ENCODE measurements at places on chromosomes 2 and 18.

DNA sequence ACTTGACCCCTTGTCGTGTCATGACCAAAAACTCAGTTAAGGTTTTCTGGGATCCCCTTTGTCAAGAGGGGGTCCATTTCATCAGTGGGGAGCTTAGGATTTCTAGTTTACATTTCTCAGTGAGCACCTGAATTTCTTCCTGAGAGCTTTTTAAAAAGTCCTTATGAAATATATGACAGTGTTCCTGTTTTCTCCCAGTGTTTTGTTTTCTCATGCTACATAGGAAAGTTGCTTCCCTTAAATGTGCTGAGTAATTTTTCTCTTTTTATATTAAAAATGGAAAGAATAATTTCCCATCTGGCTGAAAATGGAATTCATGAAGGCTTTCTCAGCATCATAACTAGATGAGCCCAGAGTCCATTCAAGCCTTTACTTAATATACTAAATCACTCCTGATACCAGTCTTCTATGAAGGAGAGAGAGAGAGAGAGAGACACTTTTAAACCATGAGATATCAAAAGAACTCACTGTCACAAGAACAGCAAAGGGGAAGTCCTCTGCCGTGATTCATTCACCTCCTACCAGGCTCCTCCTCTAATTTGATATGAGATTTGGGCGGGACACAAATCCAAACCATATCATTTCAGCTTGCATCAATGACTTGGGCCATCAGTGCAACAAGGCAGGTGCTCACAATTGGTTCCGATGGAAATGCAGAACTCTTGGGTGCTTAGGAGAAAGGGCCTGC, 61.1 kb downstream of the XRCC5 start:
- DNase-seq: no peak

DNA sequence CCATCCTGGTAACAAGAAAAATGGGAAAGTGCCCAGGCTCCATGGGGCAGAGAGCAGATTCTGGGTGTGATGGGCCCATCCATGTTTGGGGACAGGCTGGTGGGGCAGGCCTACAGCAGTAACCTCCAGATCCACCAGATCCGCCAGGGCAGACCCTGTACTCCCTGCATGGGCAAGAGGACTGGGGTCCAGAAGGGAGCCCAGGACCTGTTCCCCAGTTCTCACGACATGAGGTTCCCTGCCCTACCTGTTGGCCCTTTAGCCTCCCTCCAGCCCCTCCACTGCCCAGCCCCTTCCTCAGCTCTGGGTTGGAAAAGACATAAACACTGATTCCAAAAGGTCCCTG, 38.7 kb downstream of the EMX1 start:
- DNase-seq: no peak

- DNase-seq: no peak
Observed at GRCh38 chr18:79566771-79567431, 112.7 kb upstream of the CTDP1 start.

DNA sequence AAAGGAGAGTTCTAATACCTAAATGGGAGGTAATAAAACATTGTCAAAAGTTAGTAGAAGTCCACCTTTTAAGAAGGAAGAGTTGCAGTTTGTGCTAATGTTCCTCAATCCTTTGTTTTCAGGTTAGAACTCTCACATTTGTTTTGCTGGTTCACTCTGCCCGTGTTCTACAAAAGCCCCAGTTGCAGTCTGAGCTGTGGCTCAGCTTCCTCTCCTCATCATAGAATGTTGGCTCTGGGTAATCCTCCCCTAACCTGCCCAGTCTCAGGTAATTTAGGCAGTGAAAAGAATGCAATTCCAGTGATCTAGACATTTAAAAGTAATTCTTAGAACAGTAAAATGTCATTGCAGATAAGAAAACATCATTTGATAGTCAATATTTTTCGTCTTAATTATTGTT, 1410.4 kb upstream of the ZEB2 start:
- DNase-seq: no peak

- no peak for DNase-seq
Observed at GRCh38 chr18:48785091-48785614, 165.6 kb downstream of the SMAD7 start.

DNA sequence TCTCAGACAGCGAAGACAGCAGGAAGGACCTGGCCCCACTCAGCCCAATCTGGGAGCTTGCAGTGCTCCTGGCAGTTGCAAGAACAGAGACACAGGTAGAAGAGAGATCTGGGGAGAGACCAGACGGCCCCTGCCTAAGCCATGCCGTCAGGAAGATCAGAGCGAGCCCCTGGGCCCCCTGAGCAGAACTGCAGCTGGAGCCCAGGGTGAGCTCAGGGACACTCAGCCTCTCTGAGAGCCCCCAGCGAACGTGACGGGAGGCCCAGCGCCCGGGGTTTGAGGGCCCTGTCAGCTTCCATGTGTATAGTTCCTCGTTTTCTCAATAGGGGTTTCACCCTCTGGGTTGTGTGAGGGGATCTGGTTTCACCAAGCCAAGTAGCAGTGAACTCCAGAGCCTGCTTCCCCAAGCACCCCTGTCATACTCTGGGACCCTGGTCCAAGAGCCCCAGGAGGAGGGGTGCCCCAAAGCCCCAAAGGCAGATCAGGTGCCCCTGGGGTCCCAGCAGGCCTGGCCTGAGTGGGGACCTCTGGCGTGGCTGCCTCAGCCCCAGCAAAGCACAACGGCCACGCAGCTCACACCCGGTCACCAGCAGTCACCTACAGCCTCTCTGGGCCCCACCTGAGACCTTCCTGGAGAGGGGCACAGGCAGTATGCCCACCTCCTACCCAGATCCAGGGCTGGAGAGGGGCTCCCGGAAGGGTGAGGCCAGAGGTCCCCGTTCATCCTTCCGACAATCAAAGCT, 431.3 kb upstream of the MYT1L start:
- no peak for DNase-seq

DNA sequence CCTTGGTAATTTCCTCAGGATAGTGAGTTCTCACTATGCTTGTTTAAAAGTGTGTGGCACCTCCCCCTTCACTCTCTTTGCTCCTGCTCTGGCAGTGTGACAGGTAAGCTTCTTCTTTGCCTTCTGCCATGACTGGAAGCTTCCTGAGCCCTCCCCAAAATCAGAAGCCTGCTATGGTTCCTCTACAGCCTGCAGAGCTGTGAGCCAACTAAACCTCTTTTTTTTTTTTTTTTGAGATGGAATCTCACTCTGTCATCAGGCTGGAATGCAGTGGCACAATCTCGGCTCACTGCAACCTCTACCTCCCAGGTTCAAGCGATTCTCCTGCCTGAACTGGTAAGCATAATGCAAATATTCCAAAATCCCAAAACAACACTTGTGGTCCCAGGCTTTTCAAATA, 80.0 kb downstream of the SOWAHC start:
- DNase-seq: no peak

DNA sequence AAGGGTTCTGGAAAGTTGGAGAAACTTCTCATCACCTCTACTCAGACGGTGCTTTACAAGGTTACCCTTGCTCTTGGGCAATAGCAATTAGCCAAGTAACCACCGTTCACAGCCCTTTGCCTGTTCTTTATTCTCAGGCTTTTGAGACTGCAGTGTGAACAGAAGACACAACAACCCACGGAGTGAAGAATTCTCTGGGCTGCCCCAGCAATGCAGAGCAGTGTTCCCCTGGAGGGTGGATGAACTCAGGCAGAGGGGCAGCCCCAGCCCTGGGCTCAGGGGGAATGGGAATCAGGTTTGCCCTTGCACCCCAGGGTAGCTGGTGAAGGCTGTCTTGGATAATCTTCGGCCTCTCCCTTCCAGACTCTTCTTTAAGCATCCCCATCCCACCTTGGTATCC, 69.1 kb downstream of the MCFD2 start:
- DNase-seq: no peak

GRCh38 chr2:151891566-151892194, 63.5 kb upstream of the ARL5A start:
- no peak for DNase-seq

- DNase-seq: no peak
Observed at GRCh38 chr2:60109744-60110143, 443.7 kb downstream of the BCL11A start.

- DNase-seq: no peak
Observed at GRCh38 chr2:95552911-95553310, 38.9 kb upstream of the TRIM43 start.

- DNase-seq: no peak
Observed at GRCh38 chr2:30705711-30706533, 101.3 kb downstream of the CAPN13 start.

DNA sequence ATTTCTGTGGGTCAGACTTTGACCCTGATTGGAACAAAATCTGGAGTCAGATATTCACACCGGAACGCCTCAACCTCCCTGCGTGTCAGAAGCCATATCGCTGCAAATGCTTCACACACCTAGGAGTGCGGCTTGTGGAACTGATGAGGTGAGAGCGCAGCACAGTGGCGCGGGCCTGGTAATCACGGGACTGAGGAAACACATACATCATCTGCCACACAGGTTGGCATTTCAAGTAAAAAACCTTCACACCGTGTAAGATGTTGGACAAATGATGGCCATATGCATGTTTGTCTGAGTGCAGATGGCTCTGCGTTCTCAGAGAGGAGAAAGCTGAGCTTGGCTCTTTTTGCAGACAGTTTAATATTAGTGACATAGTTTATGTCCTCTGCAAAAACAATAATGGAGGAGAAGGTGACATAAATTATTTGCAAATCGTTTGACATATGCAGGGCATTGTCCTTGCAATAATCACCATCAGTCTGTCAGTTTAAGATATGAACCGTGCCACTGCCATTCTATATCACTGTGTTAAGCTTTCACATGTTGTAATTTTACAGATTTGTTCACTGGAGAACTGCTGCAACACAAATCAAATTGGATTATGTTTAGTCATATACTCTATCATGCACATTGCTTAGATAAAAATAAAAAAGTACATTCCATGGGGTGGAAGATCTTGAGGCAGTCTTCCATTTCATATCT, 101.4 kb downstream of the MTX2 start:
- DNase-seq: no peak

- no peak for DNase-seq
Observed at GRCh38 chr2:96822786-96823185, 6.7 kb downstream of the CNNM3 start.

- no peak for DNase-seq
Observed at GRCh38 chr2:239722760-239723470, 302.2 kb downstream of the NDUFA10 start.

DNA sequence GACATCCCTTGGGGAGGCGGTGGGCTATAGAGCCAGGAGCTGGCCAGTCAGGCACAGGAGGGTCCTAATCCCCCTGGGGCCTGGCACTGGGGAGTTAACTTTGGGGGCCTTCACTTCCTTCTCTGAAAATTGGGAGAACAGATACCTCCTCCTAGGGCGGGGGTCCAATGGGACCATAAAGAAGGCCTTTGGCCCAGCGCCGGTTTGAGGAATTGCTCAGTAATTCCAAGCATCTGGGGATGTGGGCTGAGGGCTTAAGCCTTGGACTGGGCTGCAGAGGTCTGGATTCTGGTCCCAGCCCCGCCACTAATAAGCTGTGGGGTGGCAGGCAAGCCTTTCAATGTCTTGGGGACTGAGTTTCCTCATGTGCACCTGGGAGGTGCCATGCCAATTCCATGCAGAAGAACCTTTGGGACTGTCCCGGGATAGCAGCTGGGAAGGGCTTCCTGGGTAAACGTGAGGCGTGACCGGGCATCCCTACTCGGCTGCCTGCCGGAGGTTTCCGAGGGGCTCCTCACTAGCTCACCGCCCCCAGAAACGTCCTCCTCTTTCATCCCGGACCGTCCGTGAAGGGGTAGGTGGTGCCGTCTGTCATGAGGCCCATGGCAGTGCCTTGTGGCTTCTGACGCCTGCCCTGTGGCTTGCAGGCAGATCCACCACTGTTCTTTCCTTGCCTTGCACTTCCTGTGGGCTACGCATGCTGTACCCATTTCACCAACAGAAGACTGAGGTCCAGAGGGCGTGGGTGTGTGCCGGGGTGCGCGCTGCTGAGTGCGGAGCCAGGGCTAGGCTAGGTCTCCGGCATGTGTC, 67.4 kb upstream of the HPCAL1 start:
- no peak for DNase-seq

DNA sequence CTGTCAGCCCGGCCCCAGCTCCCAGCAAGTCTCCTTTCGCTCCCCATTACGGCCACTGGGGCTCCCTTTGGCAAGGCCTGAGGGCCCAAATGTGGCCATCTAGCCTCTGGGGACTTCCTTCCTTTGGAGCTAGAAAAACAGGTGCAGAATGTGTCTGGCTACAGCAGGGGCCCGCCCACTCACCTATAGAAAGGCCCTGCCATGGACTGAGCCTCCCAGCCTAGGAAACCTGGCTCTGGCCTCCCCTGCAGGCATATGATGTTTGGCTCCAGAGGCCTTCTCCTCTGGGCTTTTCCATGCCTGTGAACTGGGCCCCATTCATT, 55.3 kb upstream of the ALPP start:
- DNase-seq: no peak

DNA sequence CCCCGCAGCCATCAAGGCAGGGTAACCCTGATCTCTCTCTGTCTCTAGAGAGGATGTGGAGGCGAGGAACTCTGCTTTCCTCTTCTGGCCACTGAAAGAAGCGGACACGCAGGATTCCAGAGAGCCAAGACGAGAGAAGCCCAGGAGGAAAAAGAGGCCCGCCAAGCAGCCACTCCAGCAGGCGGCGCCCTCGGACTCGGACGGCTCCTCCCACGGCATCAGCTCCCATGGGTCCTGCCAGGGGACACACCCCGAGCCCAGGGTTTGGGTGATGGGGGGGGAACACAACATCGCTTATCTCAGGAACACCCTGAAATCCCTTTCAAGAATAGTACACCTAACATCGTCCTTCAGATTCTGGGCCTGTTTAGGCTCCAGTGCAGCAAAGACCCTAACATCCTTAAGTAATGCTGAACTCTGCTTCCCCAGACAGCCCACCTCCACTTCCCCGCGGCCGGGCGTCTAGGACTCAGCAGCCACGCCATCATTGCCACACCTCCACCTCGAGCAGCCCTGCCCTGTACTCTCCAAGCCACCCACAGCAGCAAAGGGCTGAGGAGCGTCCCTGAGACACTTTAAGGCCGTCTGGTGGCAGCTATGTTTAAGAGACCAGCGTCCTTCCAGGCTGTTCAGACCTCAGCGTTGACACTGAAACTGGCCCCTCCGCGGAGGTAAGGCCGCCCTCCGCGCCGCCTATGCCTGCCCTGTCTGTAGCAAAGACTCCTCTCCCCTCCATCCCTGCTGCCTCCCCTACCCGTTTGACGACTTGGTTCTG, 34.3 kb upstream of the CNGA3 start:
- DNase-seq: no peak

DNA sequence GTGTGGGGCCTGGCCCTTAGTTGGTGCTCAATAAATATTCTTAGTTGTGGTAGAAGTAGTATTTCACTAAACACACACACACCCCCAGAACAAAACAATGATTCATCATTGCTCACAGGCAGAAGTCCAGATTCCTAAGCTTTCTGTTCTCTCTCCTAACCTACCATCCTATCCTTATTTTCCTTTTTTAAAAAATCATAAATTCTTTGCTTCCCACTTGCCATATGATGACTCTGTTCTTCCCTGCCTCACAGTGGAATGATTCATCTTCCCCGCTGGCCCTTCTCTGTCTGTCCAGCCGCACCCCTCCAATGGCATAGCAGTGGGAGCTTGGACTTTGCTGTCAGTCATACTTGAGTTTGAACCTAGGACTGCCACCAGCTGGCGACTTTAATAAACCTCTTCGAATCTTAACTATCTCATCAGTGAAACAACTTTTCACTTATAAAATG, 5.2 kb downstream of the EML6 start:
- DNase-seq: no peak

Measured in urinary bladder (tissue), 4 donors.